IMR-90 (cell line): ENCODE measurements at places on chromosomes 2 and 18. TPM values are rescaled to one million over a fixed set of nuclear protein-coding genes. Genes with fewer than 3 reads are reported as not detected.
A peak's percentile ranks its signal among the peaks of the same experiment; 100 is the strongest.

Gene ZEB2
- 50.9 and 52.5 TPM in 2 replicates for total RNA-seq

Gene UGT1A10
- total RNA-seq: not detected in 2 replicates

Gene CCDC150
- 3.8 and 6.9 TPM in 2 replicates for total RNA-seq

Gene C2orf80
- not detected in 2 replicates for total RNA-seq

Gene MAP3K19
- total RNA-seq: not detected in 2 replicates

Gene PLCD4
- 1.4 and 2.0 TPM in 2 replicates for total RNA-seq

Gene IL1F10
- not detected in 2 replicates for total RNA-seq

DNA sequence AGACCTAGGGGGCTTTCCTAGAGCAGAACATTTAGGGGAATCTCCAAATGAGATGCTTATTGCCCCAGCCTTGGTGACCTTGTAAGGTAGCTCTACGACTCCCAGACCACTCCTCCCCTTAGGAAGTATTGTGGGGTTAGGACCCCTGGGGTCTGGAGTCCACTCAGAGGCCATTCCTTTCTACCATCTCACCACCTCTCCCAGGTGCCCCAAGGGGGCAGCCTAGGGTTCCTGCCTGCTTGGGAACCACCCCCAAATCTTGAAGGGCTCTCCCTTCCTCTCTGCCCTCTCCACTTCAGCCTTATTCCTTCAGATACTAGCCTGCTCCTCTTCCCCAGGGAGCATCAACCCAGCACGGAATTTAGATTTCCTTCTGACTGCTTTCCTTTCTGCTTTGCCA lies 17.5 kb upstream of the EXOC6B start:
- DNase-seq: no peak

GRCh38 chr2:159084384-159085370 lies 116.2 kb downstream of the TANC1 start:
- DNase-seq: peak; percentile 40

- DNase-seq: no peak
These were observed 255.4 kb upstream of the CDH2 start for GRCh38 chr18:28432339-28432738.

DNA sequence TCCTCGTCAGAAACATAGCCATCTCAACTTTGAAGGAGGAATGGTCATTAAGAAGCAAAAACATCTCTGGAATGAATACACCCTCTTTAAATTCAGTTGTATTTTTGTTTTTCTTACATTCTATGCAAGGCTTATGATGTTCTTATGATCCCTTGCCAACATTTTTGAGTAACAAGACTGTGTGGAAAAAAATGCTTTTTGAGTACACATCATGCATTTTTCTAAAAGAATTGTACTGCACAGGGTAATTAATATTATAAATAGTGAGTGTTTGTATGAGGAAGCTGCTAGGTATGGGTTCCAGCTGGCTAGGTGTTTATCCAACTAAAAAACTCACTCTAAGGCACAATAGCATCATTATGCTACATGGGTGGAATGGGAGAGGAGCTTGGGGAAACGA lies 59.0 kb upstream of the SPATS2L start:
- peak; percentile 88 for DNase-seq

GRCh38 chr2:111620281-111620680 lies 263.7 kb downstream of the ANAPC1 start:
- no peak for DNase-seq

DNA sequence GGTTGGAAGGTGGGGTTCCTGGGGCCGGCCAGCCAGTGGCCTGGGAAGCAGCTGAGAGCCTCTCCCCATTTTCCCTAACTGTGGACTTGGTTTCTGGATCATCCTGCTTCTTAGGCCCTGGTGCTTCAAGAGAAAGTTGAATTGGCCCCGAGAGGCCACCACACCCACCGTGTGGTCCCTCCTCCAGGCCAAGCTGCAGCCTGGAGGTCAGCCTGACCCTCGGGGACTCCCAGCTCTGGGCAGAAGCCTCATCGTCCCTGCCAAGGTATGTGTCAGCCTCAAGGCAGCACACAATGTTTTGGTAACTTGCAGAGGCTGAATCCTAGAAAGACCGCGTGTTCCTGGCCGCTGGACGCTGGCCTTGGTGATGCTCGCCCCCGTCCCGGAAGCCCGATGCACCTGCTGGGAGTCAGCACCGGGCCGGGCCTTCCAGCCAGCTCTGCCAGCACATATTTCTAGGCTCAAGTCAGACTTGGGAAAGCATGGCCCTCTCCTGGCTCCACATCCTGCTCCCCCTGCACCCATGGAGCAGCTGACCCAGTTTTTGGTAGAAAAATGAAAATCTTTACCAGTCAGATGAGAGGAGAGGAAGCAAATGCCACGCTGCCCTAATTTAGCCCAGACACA lies 72.6 kb downstream of the ACTR2 start:
- DNase-seq: peak; percentile 76

DNA sequence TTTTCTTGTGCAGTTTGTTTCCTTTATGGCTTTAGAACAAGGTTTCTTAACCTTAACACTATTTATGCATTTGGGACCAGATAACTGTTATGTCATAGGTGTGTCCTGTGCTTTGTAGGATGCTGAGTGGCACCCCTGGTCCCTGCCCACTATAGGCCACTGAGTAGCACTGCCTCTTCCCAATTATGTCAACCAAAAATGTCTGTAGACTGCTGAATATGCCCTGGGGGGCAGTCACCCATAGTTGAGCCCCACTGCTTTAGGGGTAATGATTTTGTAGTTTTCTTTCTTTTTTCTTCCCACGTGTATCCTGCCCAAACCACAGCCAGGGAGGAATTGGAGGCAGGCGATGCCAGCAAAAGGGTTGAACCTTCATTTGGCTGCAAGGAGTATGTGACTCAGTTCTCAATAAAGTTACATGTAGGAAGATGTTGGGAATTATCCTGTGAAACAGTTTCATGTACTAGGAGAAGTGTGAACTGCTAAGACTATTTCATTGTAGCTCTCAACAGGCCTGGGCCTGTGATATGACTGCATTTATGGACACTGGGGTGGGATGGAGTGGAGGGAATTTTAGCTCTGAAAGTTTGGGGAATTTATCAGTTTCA lies 65.7 kb downstream of the FMNL2 start:
- DNase-seq: no peak

DNA sequence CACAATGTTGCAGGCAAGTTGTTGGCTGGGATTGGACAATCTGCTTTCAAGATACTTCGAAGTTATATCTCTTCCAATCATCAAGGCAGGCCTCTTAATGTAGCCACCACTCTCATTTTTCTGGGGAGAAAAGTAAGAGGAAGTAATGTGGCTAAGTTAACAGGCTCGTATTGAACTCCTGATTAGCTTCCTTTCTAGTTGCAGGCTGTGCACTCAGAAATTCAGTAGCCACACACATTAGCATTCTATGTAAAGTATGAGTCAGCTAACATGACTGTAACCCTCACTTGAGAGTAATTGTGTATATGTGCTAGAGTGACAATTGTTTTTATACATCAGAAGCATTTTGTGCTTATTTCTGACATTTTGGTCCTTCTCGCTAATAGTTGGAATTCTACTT lies 3.3 kb downstream of the TWSG1 start:
- peak; percentile 70 for DNase-seq

GRCh38 chr2:110152943-110153342 lies 37.3 kb upstream of the MALL start:
- no peak for DNase-seq

DNA sequence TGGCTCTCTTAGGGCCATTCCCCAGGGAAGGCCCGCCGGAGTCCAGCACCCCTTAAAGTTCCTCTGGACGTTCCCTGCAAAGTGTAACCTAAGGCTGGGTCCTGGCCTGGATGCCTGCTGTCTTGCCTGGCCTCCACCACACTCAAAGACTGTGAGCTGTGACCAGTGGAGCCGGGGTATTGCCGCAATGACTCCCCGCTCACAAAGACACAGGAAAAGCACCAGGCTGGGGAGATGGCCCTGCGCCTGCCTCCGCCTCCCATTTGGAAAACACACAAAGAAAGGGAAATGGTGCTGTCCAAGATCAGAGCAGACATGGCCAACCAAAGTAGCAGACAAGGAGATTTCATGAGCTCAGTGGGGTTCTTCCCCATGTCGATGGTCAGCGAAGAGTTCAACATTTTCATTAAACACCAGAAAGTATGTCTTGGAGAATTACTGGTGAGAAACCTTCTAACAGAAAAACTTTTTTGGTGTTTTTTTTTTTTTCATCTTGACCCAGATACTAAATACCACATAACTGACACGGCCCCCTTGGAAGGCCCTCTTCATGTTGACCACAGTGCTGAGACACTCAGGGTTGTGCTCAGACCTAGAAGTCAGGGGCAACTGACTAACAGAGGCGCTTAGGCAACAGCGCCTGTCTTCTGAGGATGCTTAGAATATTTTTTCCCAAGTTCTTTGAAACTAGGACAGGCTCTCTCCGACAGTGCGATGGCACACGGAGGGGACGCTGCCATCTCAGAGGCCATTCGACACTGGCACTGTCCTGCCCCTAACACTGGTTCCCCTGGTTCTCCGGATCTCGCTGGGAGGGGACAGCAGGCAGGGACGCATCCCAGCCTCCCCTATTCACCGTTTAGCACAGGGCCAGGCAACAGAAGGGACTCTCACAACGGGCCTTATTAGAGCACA lies 226.4 kb upstream of the ID2 start:
- no peak for DNase-seq

DNA sequence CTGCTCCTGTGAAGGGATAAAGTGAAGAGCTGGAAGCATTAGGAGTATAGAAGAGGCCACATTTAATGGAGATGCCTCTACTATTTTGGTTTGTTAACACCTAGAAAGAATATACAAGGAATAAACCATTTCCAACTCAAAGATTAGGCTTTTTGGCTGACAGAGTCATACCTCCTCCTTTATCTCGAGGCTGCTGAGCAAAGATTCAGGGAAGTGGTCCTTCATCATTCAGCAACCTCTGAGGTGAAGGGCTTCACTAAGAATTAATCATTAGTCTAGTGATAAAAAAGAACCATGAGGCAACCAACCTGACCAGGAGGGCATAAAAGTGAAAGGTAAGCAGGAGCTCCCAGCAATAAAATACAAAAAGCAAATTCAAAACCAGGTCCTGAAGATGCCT lies 25.8 kb downstream of the AAK1 start:
- DNase-seq: no peak

DNA sequence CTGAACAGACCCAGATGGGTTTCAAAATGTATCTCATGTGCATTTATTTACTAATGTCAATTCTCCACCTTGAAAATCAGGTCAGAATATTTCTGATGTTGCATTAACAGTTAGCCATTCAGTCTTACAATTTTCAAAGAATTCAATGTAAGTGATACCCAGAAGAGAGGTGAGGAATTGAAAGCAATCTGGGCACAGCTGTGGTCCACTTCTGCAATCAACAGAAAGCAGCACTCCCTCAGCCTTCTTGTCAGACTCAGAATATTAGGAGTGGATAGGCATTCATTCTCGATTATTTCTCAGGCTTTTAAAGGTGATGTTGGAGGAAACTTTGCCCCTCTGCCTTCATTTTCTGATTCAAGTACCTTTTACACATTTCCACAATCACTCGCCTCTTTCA lies 15.7 kb downstream of the CCL20 start:
- DNase-seq: no peak

- DNase-seq: no peak
These were observed 207.8 kb downstream of the ATAD2B start for GRCh38 chr2:23718931-23719700.

DNA sequence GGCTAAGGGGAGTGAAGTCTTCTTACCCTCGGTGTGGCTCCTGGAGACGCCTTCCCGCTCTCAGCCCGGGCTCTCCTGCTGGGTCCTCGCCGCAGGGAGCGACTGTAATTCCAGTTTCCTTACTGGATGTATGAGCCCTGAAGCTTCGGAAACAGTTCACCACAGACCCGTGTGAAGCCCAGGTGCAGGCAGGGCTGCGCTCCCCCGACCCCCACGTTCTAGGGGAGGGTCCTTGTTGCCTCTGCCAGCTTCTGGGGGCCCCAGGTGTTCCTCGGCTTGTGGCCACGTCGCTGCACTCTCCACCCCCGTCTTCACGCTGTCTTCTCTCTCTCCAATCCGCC lies 5.1 kb upstream of the ASB1 start:
- DNase-seq: no peak

DNA sequence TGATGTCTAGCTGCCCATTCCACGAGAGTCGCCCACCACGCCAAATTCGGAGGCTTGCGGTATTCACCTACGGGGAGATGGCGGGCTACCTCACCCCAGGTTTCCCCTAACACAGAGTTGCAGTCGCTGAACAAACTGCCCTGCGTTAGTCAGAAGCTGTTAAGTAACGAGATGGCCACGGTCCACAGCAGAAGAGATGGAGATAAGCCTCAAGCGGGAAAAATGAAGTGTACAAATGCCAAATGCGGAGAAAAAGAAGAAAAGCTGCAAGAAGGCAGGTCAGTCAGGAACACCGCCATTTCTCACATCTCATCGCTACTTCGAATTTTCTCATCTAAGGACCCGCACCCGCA lies 425 bp downstream of the ASB3 start:
- peak; percentile 67 for DNase-seq

GRCh38 chr2:16485251-16485650 lies 180.4 kb downstream of the CYRIA start:
- DNase-seq: no peak

DNA sequence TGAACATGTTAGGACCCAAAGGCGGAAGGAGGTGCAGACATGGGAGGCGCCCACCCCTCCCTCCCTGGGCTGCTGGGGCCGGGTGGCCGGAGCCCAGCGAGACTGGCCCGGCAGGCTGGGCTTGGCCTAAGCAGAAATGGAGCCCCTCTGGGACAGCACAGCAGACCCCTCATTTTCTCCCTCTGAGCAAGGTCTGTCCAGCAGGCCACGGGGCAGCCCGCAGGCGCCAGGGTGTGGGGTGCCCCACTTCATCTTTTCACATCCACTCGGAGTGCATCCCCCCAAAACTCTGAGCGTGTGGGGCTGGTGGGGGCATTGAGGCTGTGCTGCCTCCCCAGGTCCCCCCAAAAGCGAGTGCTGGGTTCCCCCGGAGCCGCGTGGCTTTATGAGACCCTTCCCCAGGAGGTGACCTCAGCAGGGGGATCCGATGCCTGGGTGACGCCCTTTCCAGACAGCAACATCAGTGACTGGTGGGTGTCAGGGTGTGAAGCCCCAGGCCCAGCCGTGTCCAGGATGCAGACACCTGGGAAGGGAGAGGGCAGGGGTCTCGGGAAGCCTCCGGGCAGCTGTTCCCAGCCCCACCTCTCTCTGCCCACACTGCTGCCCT lies 36.7 kb upstream of the GPC1 start:
- no peak for DNase-seq

- DNase-seq: no peak
These were observed 151.5 kb downstream of the INO80D start for GRCh38 chr2:205934443-205934842.

GRCh38 chr2:174365571-174365970 lies 30.0 kb upstream of the SCRN3 start:
- DNase-seq: no peak

- DNase-seq: no peak
These were observed 58.0 kb downstream of the DDX1 start for GRCh38 chr2:15649561-15650255.

DNA sequence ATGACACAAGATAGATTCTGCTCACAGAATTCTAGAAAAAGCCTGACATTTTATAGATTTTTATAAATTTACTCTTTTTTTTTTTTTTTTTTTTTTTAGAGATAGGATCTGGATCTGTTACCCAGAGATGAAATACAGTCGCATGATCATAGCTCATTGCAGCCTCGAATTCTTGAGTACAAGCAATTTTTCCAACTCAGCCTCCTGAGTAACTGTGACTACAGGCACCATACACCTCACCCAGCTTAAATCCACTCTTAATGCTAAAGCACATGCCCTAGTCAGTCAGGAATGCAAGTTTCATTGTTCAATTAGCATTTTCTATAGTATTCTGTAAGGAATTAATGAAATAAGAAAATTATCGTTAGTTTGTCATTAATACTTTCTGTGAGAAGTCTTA lies 32.1 kb upstream of the WDR75 start:
- peak; percentile 24 for DNase-seq

- DNase-seq: peak; percentile 92
These were observed 198.6 kb upstream of the EPAS1 start for GRCh38 chr2:46098621-46099062.
